Peyer's patch (tissue), 4 donors: ENCODE measurements at places on chromosomes 1 and 21. TPM values are rescaled to one million over a fixed set of nuclear protein-coding genes. Genes with fewer than 3 reads are reported as not detected.

Gene SPRR1B
- not detected for total RNA-seq

Gene C1orf116
- 4.1 TPM for total RNA-seq

Gene ARHGEF10L
- total RNA-seq = 177 TPM

DNA sequence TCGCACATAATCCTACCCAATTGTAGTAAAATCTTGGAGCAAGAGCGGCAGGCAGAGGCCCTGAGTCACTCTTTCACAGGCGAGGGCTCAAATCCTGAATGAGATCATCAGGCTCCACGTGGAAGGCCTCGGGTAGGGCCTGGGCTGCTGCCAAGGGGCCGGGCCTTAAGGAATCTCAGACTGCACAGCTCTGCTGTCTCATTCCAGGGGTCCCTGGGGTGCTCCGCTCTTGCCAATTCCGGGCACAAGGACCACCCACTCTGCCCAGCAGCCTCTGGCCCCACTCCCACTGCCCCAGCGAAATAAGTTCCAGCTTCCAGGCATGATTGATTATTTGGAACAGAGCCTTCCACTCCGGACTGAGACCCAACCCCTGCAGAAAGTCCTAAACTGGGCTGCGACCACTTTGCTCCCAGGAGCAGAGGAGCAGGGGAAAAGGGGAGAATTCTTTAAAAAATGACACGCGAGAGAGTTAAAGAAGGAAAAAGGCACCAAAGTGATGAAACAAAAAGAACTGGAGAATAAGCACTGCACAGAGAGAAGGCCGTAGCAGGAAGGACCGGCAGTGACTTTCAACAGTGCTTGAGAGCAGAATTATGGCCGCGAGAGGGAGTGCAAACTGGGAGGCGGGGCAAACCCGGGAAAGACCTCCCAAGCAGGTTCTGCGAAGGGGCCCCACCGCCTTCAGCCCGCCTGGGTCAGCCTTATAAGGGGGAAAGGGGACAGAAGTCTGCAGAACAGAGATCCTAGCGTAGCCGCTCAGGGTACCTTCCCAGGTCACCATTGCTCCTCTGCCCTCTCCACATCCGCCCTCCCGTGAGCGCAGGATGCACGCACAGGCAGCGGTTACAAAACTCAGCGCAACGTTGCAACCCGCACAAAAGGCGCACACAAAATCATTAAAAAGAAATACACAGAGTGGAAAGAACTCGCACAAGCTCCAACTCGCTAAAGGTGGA is 2.0 kb downstream of the ADAMTS1 start:
- peak overlapping the region; percentile 96 for H3K27ac ChIP-seq
- no peaks in the 10 kb centered on the region for H3K27me3 ChIP-seq
- H3K4me1 ChIP-seq = no peaks in the 10 kb centered on the region
- peak; percentile 61 for DNase-seq
- no peaks in the 10 kb centered on the region for H3K36me3 ChIP-seq
- H3K4me3 ChIP-seq = peak overlapping the region; percentile 45

GRCh38 chr1:217586586-217586985 is 44.3 kb downstream of the GPATCH2 start:
- H3K4me1 ChIP-seq = no peaks in the 10 kb centered on the region
- no peak for DNase-seq
- no peaks in the 10 kb centered on the region for H3K36me3 ChIP-seq
- no peak overlapping the region for H3K4me3 ChIP-seq
- no peak overlapping the region for H3K27ac ChIP-seq

DNA sequence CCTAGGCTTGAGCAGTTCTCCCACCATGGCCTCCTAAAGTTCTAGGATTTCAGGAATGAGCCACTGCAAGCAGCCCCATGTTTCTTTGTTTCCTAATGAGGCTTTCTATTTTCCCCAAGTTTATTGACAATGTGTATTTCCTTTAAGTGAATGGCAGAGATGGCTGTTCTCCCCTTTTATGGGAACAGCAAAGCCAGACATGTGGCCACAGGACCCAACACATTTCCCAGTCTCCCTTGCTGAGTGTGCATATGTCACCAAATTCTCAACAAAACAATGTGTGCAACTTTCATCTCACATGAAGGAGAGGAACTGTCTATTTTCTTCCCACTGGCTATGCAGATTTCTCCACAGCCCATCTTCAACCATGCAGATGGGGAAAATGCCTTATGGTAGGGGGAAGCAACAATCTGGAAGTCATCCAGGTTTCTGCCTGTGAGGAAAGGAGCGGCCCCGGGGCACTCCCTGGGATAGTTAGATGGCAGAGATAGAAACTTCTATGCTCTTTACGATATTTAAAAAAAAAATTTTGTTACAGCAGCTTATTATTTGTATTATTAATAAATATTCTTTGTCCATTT is 28.6 kb upstream of the MAP10 start:
- H3K27ac ChIP-seq = no peak overlapping the region
- H3K27me3 ChIP-seq = no peaks in the 10 kb centered on the region
- H3K4me3 ChIP-seq = no peak overlapping the region
- no peaks in the 10 kb centered on the region for H3K4me1 ChIP-seq

DNA sequence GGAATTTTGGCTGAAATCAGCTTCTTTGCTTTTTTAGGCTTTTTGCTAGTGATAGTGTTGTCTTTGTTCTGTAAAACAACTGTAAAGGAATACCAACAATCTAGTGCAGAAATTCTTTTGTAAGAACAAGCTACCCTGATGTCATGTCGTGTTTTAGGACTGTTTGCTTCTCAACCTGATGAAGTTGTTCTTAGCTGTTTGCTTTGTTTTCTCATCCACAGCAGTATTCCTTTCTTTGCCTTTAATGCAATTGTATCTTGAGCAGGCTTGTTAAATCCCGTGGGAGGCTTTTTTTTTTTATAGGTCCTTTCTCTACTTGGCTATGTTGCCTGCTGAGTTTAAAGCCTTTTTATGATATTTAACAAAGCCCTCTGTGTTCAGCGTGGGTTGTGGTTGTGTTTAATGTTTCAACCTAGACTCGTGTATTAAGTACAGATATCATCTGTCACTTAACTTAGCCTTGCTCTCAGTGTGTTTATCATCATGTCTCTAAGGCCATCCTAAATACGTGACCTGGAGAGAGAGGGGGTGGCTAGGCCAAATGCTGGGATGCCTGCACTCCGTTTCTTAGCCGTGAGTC is 31.6 kb downstream of the ADARB1 start:
- H3K27ac ChIP-seq = no peak overlapping the region
- no peaks in the 10 kb centered on the region for H3K36me3 ChIP-seq
- no peaks in the 10 kb centered on the region for H3K4me1 ChIP-seq
- H3K27me3 ChIP-seq = no peaks in the 10 kb centered on the region

DNA sequence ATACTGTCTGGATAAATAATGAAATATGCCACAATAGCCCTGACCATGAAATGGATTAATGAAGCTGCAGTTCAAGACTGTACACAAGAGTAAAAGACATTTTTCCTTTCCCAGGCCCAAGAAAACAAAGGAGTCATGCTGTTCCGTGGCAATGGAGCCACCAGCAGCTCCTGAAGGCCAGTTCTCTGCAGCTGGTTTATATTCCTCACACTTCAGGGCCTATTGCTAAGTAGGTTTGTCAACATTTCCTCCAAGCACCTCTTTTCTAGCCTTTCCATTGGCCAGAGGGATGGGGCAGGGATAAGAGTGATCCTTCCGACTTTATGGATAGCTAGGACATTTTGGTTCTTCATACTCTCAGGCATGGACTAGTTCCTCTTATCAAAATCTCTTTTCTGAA is 24.2 kb upstream of the RGL1 start:
- no peaks in the 10 kb centered on the region for H3K4me1 ChIP-seq
- no peak overlapping the region for H3K4me3 ChIP-seq
- no peaks in the 10 kb centered on the region for H3K36me3 ChIP-seq

GRCh38 chr21:39238275-39238674 is 55.0 kb upstream of the PSMG1 start:
- no peak for DNase-seq
- H3K4me1 ChIP-seq = no peaks in the 10 kb centered on the region
- no peaks in the 10 kb centered on the region for H3K27me3 ChIP-seq
- H3K27ac ChIP-seq = no peak overlapping the region

- H3K27me3 ChIP-seq = no peaks in the 10 kb centered on the region
- no peaks in the 10 kb centered on the region for H3K36me3 ChIP-seq
- no peak overlapping the region for H3K27ac ChIP-seq
Observed at GRCh38 chr1:201510734-201511133, 3.8 kb upstream of the CSRP1 start.

Gene RIIAD1
- not detected for total RNA-seq

DNA sequence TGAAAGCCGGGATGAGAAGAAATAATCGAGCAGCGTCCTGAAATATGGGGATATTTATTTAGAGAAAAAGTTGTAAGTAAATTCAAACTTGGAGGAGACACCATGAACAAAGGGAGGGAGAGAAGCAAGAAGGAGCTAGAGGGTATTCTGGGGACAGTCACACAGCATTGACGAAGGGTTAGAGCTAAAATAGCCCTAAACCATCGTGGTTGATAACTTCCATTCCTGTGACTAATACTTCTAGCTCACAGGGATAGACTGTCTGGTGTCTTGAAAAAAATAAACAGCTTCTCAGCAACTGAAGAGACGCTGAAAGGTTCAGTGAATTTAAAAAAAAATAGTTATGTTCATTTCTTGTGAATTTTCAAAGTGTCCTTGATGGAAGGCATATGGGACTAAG is 86.7 kb downstream of the LRRC53 start:
- no peak overlapping the region for H3K4me3 ChIP-seq
- no peaks in the 10 kb centered on the region for H3K36me3 ChIP-seq
- H3K4me1 ChIP-seq = no peaks in the 10 kb centered on the region
- H3K27me3 ChIP-seq = no peaks in the 10 kb centered on the region
- no peak for DNase-seq
- H3K27ac ChIP-seq = no peak overlapping the region

DNA sequence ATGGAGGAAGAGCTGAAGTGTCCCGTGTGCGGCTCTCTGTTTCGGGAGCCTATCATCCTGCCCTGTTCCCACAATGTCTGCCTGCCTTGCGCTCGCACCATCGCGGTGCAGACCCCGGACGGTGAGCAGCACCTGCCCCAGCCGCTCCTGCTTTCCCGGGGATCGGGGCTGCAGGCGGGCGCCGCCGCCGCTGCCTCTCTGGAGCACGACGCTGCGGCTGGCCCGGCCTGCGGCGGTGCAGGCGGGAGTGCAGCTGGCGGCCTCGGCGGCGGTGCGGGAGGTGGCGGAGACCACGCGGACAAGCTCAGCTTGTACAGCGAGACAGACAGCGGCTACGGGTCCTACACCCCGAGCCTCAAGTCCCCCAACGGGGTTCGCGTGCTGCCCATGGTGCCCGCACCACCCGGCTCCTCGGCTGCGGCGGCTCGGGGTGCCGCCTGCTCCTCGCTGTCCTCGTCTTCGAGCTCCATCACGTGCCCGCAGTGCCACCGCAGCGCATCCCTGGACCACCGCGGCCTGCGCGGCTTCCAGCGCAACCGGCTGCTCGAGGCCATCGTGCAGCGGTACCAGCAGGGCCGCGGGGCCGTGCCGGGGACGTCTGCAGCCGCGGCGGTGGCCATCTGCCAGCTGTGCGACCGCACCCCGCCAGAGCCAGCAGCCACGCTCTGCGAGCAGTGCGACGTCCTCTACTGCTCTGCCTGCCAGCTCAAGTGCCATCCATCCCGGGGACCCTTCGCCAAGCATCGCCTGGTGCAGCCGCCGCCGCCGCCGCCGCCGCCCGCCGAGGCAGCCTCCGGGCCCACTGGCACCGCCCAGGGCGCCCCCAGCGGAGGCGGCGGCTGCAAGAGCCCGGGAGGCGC is 1.3 kb downstream of the TRIM67 start:
- H3K27ac ChIP-seq = no peak overlapping the region
- no peaks in the 10 kb centered on the region for H3K36me3 ChIP-seq
- H3K4me1 ChIP-seq = peaks cover 8% of the 10 kb centered on the region
- H3K4me3 ChIP-seq = no peak overlapping the region
- no peak for DNase-seq

DNA sequence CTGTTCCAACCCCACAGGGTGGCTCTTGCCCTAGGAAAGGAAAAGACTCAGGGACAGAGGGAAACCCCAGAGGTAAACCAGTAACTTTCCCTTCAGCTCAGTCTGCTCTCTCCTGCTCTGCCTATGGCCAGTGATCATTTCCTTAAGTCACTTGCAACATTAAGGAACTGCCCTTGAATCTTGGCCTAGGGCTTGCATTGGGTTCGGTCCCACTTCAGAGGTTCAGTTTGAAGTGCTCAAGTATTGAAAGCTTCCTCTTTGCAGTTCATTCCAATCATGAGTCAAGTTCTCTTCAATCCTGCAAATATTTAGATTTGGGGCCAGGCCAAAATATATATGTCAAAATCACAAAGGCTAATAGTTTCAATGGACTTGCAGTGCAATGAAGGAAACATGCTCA is 97.7 kb upstream of the IRF2BP2 start:
- no peaks in the 10 kb centered on the region for H3K36me3 ChIP-seq
- H3K27ac ChIP-seq = no peak overlapping the region
- no peaks in the 10 kb centered on the region for H3K27me3 ChIP-seq

DNA sequence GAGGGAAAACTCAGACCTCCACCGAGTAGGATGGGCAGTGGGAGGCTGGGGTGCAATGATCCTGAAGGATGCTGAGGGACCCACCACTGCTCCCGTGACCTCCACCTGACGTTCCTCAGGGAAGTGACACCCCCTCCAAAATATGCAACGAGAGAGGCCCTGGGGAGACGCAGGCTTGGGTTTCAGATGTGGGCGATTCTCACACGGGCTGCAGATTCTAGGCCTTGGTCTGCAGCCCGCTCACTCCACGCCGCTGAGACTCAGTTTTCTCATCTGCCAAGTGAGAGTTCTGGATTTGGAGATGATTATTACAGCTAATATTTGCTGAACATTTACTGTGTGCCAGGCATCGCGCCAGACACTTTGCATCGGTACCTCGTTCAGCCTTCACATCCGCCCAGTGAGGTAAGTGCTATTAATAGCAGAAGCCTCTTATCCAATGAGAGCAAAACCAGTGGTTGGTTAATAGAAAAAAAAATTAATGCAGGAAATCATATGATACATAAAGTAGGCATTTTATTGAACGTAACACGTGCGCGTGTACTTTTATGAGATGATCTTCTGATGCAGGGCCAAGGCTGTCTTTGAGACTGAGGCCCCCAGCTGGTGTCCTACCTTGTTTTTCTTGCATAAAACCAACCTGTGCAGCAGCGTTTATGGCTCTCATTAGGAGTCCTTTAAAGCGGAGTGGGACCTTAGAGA is 102.0 kb upstream of the RUNX3 start:
- peak; percentile 83 for DNase-seq
- H3K4me3 ChIP-seq = no peak overlapping the region
- peak overlapping the region; percentile 76 for H3K27ac ChIP-seq
- peaks cover 28% of the 10 kb centered on the region for H3K4me1 ChIP-seq
- no peaks in the 10 kb centered on the region for H3K27me3 ChIP-seq

GRCh38 chr1:220769205-220769604 is 17.5 kb upstream of the MTARC1 start:
- no peak overlapping the region for H3K27ac ChIP-seq
- H3K4me3 ChIP-seq = no peak overlapping the region
- no peaks in the 10 kb centered on the region for H3K36me3 ChIP-seq
- peaks cover 29% of the 10 kb centered on the region for H3K4me1 ChIP-seq

- H3K4me1 ChIP-seq = no peaks in the 10 kb centered on the region
- H3K4me3 ChIP-seq = no peak overlapping the region
- H3K27ac ChIP-seq = no peak overlapping the region
- DNase-seq = no peak
- H3K27me3 ChIP-seq = no peaks in the 10 kb centered on the region
Observed at GRCh38 chr1:194709439-194709838, 1523.0 kb upstream of the B3GALT2 start.
